ENCODE measurements at places on chromosomes 2 and 18.

DNA sequence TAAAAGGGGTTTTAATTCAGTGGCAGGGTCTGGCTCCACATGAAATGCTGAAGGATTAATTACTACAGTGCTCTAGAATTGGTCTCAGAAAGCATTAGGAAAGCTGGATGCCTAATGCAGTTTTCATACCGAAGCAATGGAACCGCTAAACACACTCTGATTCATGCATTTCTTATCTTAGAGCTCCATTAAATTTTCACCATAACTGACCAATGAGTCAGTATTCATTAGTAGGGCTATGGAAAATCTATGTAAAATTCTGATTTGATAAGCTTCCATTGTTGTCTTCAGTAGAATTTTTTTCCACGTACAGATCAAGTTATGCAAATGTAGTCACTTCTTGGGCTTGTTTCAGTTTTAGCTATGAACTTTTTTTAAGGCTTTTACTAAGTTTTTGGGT, 359.9 kb downstream of the ARHGAP15 start:
- no peak for DNase-seq

DNA sequence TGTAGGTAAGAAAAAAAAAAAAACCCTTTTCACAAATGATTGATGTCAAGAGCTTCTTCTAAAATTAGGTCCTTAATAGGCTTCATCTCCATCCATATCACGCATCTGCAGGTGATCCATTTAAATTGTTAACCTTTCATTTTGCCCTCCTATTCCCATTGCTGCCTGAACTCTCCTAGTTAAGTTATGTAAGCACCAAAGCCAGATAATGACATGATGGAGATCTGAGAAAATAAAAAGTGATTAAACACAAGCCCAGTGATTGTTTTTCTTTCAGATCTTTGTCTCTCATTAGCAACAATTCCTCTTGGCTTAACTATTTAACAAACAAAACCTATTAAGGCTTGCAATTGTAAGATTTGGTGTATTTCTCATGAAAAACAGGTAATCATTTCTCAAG, 20.0 kb downstream of the LANCL1 start:
- DNase-seq, result no peak

DNA sequence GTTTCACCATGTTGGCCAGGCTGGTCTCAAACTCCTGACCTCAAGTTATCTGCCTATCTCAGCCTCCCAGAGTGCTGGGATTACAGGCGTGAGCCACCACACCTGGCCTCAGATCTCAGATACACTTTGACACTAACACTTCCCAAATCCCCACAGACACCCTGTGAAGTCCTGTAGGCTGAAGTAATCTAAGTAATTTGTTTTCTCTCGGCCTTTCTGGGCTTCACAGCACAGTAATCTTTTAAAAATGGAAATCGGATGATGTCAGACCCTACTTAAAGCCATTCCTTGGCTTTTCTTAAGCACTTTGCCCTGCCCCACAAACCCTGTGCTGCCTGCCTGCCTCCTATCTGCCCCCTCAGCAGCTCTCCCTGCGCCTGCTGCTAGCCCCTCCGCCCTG, 16.2 kb downstream of the ATIC start:
- DNase-seq, result no peak

GRCh38 chr18:8808001-8808400, 102.6 kb downstream of the MTCL1 start:
- peak; percentile 11 for DNase-seq

- DNase-seq, result no peak
Measured at GRCh38 chr2:111896024-111896423, 2.4 kb upstream of the MERTK start.

DNA sequence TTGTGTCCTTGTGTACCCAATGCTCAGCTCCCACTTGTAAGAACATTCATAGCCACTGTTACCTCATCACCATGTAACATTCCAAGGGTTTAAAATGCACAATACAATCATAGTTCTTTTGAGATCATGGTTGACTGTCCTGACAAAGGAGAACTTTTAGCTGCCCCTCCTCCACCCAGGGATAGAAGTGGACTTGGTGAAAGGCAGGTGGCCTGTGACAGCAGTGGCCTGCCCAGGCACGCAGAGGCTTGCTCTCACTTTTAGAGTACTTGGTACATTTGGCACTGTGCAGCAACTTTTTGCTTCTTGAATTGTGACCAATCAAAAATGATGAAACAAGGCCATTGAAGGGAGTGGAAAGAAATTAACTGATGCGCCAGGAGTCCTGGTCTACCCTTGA, 108.7 kb downstream of the ANKRD44 start:
- no peak for DNase-seq

DNA sequence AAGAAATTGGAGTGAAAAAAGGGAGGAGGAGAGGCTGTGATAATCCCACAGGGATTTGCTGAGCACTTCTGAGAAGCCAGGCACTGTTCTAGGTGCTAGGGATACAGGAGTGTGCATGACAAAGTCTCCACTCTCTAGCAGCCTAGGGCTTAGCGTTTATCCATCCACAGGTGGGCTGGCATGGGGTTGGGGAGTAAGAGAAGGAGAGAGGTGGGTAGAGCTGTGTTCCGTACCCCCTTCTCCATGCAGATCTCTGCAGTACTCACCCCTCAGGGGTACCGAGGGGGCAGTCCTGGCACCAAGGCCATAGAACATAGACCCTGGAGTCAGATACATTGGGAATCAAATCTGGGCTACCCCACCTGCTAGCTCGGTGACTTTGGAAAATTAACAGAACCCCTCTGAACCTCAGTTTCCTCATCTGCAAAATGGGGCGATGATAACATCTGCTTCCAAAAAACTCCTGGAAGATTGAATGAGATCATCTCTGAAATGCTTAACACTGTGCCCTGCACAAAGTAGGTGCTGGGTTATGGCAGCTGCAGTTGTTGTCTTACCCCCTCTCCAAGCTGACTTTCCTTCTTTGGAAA, 18.6 kb downstream of the FOSL2 start:
- no peak for DNase-seq

All from NCI-H2227 treated with DMSO at 0.1 percent for 48 hours (cell line).